ENCODE measurements at places on chromosomes 12 and 14. TPM values are rescaled to one million over a fixed set of nuclear protein-coding genes. Genes with fewer than 3 reads are reported as not detected.

RND1 gene
- 1.1 TPM for total RNA-seq

GPR84 gene
- total RNA-seq = 0.33 TPM

MDM1 gene
- 28.4 TPM for total RNA-seq

OTX2 gene
- total RNA-seq = not detected

CLEC14A gene
- not detected for total RNA-seq

LMBR1L gene
- total RNA-seq = 62.3 TPM

TMEM263 gene
- total RNA-seq = 32.6 TPM

KCNJ8 gene
- not detected for total RNA-seq

CRIP1 gene
- total RNA-seq = 753 TPM

RPL10L gene
- not detected for total RNA-seq

PLEKHG7 gene
- total RNA-seq = not detected

KRT86 gene
- not detected for total RNA-seq
